ENCODE measurements at places on chromosomes 16 and 17.

DNA sequence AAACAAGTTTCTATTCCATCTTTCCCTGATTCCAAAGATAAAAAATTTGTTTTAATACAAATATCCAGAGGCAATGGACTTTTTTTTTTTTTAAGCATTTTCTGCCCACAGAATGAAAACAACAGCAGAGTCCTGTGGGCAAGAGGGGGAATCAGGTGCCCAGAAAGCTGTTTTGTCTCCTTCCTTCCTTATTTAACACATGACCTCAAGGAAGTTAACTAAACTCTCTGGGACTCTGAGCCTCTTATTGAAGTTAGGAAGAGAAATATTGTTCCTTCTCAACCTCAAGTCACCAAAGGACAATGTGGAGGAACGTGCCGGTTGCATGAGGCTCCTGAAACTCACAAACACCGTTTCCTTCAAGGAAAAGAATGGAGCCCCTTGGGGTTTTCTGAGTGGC, 34.9 kb downstream of the LITAF start:
- DNase-seq = no peak

GRCh38 chr17:13027246-13027645, 9.4 kb upstream of the ELAC2 start:
- DNase-seq = no peak

GRCh38 chr17:71402661-71403141, 718.1 kb upstream of the SOX9 start:
- DNase-seq = no peak

DNA sequence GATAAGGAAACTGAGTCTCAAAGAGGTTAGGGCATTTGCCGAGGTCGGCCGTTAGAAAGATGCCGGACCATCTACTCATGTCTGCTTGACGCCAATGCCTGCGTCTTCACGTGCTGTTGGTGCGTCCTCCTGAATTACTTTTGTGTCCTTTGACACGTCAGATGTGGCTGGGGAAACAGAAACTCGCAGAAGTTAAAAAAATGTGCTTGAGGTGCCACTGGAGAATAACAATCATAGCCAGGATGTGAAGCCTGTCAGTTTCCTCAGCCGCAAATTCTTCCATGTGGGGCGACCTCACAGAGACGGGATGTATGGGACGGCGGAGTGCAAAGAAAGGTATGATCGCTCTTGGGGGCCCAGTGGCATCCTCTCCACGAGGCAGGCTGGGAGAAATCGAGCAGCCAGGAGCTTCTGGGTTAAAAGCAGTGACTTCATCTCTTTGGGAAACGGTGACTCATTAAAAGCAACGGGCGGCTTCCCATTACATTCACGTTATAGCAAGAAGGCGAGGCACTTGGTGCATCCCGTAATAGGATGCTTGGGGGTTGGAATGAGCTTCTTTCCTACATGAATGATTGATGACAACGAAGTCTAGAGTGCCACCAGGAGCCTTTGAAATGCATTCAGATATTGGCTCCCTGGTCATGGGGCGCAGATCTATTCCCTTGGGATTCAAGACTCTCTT, 67.8 kb downstream of the BMERB1 start:
- peak; percentile 68 for DNase-seq

DNA sequence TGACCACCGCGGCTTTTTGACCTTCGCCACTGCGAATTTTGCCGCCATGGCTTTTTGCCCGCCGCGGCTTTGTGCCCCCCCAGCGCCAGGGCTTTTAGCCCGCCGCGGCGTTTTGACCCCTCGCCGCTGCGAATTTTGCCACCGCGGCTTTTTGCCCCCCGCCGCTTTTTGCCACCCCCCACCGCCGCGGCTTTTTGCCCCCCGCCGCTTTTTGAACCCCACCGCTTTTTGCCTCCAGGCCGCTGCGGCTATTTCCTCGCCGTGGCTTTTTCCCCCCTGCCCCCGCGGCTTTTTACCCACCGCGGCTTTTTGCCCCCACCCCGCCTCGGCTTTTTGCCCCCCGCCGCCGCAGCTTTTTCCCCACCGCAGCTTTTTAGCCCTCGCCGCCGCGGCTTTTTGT, 134.8 kb upstream of the TP53TG3C start:
- DNase-seq = no peak

DNA sequence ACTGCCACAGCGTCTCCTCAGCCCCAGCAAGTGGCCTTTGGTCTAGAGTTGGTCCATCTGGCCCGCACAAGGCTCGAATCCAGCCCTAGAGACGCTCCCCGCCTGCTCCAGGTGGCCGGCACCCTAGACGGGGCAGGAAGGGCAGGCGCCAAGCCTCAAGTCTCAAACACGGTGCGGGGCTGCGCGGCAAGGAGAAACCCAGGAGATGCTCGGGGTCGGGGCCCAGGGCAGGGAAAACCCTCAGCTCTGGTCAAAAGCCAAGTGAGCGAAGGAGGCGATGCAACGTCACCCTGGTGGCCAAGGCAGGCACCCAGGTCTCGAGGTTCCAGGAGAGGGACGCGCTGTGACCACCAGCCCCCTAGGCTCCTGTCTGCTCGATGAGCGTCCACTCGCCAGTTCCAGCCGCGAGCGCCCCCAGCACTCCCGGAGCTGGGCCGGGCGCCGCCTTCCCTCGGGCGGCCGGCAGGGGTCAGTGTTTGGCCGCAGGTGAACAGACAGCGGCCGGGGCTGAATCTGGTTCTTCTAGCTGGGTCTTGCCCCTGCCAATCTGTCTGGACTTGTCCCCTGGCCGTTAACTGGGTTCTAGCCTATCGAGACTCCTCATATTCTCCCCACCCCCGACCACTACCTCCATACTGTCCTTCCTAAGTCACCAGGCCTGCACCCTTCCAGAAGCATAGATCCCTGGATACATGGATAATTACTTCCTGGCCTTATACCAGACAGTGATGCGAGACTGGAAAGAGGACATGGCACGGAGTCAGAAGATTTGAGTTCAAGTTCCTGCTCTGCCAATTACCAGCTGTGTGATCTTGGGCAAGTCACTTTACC, 44.0 kb downstream of the PRAC1 start:
- DNase-seq = no peak

GRCh38 chr17:50184611-50185398, 16.6 kb downstream of the COL1A1 start:
- DNase-seq = no peak

DNA sequence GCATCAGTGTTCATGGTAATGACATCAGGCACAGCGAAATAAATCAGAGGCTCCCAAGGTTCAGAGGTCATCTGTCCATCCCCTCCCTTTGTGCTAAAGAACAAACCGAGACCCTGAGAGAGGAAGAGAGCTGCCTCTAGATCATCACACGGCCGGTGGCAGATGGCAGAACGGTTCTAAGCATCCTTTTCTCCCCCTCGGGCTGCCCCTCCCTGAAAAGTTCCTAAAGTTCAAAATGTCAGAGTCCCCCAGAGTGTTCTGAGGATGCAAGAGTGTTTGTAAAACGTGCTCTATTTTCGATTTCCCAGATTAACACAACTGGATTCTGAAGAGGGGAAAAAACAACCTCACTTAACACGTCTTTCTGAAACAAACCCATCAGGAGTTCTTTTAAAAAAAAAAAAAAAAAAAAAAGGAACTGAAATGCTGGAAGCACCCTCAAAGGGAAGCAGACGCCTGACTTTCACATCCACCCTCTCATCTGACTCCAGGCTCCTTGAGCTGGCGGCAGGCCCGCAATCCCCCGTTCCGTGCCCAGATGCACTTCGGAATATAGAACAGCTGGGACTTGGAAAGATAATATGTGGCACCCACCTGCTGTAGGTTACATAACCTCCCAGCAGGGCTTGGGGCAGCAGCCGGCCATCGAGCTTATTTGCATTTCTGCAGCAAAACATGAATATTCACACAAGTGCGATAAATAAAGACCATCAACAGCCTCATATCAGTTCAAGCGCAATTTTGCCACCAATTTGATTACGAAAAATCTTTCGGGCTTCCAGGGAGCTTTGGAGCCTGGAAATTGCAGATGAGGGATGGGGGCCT, 115.5 kb upstream of the SMURF2 start:
- no peak for DNase-seq

DNA sequence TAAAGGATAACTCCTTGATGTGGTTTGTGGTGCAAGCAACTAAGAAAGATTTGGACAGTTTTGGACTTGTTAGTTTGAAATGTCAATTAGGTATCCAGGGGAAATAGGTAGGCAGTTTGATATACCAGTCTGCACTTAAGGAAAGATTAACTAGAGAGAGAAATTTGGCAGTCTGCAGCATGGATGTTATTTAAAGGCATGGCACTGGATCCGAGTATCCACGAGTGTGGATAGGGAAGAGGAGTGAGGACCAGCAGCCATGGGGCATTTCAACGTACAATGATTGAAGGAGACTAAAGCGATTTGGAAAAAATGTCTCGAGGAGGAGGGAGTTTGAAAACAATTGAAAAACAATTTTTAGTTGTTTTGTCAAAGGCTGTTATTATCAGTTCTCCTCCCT, 117.4 kb downstream of the NLK start:
- no peak for DNase-seq

DNA sequence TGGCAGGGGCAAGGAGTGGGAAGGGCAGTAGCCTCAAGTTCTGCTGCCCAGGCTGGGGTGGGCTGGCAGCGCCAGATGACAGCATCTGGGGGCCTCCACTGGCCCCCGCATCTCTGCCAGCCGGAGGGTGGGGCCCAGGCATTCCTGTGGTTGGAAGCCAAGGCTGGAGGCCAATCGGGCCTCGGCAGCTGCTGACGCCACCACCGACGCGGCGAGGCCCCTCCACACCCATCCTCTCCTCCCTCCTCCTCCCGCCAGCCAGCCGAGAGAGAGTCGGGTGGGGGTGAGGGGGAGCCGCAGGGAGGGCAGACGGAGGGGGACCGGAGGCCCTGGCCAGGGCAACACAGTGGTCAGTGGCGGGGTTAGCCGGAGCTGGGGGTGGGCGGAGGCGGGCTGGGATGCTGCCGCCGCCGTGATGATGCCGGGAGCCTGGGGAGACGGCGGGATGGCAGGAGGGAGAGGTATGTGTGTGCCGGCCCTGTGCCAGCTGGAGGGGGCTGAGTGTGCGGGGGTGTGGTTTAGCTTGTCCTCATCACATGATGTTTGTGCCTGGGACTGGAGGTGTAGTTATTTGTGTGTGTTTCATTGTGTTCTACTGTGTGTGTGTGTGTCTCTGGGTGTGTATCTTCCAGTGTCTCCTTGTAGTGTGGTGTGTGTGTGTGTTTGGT, 36.6 kb downstream of the ARHGAP23 start:
- peak; percentile 77 for DNase-seq

DNA sequence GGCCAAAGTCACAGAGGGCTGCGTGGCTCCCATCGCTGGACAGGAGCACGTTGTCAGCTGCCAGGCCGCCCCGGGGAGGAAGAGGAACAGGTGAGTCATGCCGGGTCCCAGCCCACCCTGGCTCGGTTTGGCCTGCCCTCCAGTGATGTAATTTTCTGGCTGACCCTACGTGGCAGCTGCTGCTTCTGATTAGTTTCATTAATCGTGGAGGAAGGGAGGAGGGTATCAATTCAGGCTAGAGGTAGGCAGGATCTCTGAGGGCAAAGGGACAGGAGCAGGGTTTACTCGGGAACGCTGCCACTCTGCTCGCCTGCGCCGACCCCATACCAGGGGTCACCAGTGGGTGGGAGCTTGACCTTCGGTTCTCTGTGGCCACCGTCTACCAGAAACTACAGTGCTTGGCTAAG, 11.7 kb upstream of the SPATA32 start:
- DNase-seq = no peak

GRCh38 chr17:13885550-13885949, 183.8 kb upstream of the COX10 start:
- DNase-seq = no peak

GRCh38 chr16:30581457-30581856, 4.0 kb downstream of the ZNF785 start:
- no peak for DNase-seq

DNA sequence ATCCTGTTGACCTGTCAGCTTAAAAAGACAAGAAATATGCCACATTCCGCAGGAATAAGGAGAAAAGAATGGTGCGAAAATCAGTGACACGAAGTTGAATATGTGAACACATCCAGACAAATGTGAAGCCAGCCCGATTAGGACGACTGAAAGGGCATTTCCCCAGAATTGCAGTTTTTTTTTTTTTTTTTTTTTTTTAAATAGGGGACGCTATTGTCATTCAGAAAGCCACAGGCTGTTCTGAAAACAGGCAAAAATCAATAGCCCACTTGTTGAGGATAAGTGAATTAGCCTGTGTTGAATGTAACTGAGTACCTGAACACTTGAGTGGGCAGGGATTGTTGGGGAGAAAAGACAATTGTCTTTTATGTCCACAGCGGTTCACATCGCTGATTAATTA, 507.1 kb downstream of the WWOX start:
- no peak for DNase-seq

GRCh38 chr16:8323153-8323552, 267.2 kb downstream of the TMEM114 start:
- DNase-seq = no peak

GRCh38 chr17:34663714-34664113, 84.3 kb downstream of the TMEM132E start:
- no peak for DNase-seq

GRCh38 chr17:4738136-4739121, 1.2 kb upstream of the ZMYND15 start:
- no peak for DNase-seq

DNA sequence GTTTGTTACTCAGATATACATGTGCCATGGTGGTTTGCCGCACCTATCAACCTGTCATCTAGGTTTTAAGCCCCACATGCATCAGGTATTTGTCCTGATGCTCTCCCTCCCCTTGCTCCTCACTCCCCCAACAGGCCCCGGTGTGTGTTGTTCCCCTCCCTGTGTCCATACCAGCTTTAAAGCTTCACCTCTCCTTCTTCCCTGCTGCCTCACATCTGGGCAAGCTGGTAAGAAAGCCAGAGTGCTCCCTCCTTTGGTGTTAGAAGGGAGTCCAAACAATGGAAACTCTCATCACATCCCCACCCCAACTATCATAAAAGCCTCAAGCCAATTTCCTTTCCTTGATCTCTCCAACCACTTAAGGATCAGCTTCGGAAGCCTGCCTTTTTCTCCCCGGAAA, 1115.6 kb upstream of the GOT2 start:
- DNase-seq = no peak

DNA sequence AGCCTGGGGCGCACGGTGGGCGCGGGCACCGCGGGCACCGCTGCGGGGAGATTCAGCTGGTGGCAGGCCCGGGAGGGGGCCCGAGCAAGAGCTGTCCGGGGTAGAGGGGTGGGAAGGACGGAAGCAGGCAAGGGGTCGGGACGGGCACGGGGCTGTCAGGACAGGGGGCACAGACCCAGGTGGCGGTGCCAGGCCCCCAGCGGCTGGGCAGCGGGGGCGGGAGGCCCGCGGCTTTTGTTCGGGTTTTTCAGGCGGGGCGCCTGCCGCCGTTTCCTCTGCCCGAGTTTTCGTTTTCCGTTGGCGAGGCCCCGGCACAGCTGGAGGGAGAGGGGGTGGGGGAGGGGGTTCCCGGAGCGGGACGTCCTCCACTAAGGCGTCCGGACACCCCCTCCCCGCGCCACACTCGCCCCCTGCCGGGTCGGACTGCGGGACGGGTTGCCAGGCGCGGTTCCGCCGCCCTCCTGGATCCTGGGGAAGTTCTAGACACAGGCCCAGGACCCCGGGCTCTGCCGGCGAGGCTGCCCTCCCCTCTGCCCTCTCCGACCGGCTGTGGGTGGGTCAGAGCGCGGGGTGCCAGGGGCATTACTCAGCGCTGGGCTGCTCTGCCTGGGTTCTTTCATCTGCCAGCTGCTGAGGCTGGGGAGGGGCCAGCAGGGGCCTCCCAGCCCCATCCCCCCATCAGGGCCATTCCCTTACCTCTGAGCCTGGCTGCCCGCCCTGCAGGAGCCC, 543 bp downstream of the ARHGAP23 start:
- no peak for DNase-seq

Measured in BJ (cell line).